ENCODE measurements at places on chromosomes 13 and 19.

DNA sequence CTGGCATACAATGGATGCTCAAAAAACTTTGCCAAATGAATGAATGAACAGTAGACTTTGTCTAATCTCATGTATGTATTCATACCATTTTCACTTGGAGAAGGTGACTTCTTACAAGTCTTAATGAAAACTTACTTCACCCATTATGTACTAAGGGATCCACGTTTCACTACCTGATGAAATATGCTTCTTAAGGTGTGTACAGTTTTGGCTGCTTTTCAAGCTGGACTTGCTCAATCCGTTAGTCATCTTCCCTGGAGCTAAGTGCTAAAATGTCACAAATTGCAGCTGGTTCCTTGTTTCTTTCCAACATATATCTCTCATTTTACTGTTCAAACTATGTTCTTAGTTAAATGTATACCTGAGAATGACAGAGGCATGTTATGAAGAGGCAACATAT is 4.2 kb upstream of the CCNA1 start:
- DNase-seq = no peak

- no peak for DNase-seq
Measured at GRCh38 chr13:97002581-97002980, 8.3 kb upstream of the OXGR1 start.

- no peak for DNase-seq
Measured at GRCh38 chr13:110239280-110240125, 67.5 kb downstream of the COL4A1 start.

DNA sequence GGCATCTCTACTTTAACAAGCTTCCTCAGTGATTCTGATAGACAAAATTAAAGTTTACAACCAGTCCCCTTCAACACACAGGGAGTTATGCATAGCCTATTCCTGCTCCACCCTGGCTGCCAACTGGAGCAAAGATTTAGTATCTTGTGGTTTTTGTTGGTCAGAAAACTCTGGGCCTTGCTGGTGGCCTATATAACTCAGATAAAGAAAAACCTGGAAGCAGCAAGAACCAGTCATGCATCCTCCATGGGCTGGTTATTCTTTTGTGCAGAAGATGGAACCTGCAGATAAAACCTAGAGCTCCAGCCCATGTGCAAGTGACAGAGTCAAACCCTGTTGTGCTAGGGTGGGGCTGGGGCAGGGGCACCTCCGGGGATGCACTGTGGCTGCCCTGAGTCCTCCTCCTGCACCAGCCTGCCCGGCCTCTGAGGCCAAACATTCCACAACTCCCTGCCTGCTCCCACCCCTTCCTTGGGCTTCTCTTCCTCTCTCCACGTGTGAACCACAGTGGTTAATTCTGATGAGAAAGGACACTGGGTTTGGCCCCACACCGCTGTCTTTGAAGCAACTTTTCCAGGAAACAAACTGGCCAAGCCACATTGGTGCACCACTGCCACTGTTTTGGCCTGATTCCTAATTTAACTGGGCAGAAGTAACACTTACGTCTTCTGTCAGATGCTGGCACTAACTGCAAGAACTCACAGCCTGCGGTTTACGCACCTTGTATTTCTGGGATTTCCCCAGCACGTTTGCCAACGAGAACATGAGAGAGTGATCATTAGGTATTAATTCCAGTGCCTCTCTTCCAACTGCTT is 23.3 kb upstream of the GGACT start:
- DNase-seq = no peak

DNA sequence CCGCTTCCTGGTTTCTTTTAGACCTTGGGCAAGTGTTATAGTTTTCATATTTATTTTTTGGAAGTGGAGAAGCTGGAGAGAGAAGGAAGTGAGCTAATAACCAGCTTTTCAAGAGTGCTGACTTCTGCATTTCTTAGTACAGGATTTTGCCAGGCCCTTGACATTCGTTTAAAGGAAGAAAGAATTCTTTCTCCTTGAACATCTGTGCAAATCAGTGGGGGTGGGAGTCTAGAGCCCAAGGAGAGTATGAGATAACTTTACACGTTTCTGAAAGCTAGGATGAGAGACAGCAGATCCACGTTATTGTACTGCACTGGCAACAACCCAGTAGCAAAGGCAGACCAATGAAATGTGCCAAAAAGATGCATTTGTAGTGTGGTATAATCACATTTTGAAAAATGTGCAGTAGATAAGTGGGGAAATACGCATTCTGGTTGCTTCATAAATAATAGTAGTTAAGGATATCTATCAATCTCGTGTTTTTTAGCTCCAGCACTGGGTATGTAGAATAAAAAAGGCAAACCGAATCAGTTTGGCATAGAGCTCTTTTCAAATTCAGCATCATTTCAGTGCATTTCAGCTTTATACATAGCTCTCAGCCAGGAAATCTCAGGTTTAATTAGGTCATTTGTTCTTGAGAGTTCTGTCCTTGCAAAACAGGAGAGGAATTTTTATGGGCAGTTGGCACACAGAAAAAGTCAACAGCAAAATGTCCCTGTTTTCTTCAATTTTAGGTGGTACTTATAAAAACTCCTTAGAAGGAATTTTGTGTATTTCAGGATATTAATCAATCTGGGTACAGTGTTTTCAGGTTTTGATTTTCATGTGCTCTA is 4.3 kb downstream of the RNF113B start:
- DNase-seq = no peak

- peak; percentile 13 for DNase-seq
Measured at GRCh38 chr19:18840288-18841267, 8.8 kb downstream of the UPF1 start.

GRCh38 chr19:31054430-31054829 is 294.8 kb downstream of the TSHZ3 start:
- DNase-seq = no peak

GRCh38 chr13:100147825-100148224 is 58.9 kb downstream of the PCCA start:
- no peak for DNase-seq

- no peak for DNase-seq
Measured at GRCh38 chr19:39327363-39328045, 6.8 kb upstream of the LRFN1 start.

GRCh38 chr19:44767295-44768180 is 10.2 kb upstream of the CBLC start:
- no peak for DNase-seq

DNA sequence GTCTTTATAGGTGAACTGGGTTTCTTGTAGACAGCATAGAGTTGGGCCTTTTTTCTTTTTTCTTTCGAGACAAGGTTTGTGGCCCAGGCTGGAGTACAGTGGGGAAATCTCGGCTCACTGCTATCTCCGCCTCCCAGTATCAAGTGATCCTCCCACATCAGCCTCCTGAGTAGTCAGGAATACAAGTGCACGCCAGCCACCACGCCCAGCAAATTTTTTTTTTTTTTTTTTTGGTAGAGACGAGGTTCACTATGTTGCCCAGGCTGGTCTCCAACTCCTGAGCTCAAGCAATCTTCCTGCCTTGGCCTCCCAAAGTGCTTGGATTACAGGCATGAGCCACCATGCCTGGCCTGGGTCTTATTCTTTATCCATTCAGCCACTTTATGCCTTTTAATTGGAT is 5.1 kb upstream of the CALM3 start:
- no peak for DNase-seq

- no peak for DNase-seq
Measured at GRCh38 chr19:2476451-2477140, 669 bp downstream of the GADD45B start.

GRCh38 chr13:99704390-99704789 is 203.1 kb downstream of the TM9SF2 start:
- no peak for DNase-seq

DNA sequence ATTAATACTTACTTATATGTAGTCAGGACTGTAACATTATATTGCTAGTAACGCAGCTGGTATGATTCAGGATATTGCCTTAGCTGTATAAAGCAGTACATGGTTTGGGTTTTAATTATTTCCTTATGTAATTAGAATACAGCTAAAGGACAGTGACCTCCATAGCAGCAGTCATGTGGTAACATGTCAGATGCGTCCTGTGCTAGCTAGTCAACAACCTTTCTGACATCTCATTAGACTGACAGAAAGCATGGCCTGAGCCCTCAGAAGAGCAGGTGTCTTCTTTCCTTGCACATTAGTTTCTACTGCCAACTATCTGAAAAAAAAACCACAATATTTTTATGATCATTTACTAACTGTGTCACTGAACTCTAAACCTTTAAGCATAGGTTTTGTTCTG is 122.2 kb downstream of the MAB21L1 start:
- no peak for DNase-seq

GRCh38 chr19:28646629-28647028 is 566.3 kb downstream of the UQCRFS1 start:
- no peak for DNase-seq

DNA sequence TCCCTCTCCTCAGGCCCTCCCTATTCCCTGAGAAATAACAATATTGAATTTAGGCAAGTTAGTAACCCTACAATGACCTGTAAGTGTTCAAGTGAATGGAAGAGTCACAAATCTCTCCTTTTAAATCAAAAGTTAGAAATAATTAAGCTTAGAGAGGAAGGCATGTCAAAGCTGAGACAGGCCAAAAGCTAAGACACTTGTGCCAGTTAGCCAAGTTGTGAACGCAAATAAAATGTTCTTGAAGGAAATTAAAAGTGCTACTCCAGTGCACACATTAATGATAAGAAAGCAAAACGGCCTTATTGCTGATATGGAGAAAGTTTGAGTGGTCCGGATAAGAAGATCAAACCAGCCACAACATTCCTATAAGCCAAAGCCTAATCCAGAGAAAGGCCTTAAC is 120.9 kb downstream of the RBM26 start:
- DNase-seq = no peak

DNA sequence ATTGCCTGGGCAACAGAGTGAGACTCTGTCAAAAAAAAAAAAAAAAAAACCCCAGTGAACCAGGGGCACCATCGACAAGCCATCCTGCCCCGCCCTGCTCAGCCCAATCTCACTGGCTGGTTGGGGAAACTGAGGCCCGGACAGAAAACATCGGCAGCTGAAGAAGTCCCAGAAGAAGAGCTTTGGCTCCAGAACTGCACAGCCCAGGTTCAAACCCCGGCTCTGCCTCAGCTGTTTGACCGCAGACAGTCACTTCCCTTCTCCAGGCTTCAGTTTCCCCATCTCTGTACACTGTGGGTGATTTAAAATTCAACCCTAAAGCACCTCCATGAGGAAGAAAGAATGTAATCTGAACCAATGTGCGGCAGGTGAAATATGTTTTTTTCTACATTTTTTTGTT is 9.4 kb upstream of the SEMA6B start:
- DNase-seq = no peak

- no peak for DNase-seq
Measured at GRCh38 chr13:22454586-22454985, 726.2 kb upstream of the SGCG start.

DNA sequence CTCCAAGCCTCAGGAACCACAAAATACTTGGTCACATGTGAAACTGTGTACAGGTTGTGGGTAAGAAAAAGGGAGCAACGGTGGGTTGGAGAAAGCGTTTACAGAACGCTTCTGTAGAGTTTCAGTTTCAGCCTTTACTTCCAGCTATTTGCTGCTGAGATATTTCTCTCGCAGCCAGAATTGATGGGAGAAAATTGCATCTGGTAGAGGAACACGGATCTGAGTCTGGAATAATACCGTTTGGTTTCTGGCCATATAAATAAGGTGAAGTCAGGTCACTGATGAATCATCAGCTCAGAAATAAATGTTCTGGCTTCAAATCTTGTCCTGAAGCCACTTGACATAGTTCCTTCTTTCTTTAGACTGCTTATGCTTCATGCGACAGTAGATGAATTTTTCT is 20.3 kb upstream of the RFC3 start:
- no peak for DNase-seq

GRCh38 chr13:34151885-34152284 is 333.9 kb downstream of the RFC3 start:
- DNase-seq = no peak

DNA sequence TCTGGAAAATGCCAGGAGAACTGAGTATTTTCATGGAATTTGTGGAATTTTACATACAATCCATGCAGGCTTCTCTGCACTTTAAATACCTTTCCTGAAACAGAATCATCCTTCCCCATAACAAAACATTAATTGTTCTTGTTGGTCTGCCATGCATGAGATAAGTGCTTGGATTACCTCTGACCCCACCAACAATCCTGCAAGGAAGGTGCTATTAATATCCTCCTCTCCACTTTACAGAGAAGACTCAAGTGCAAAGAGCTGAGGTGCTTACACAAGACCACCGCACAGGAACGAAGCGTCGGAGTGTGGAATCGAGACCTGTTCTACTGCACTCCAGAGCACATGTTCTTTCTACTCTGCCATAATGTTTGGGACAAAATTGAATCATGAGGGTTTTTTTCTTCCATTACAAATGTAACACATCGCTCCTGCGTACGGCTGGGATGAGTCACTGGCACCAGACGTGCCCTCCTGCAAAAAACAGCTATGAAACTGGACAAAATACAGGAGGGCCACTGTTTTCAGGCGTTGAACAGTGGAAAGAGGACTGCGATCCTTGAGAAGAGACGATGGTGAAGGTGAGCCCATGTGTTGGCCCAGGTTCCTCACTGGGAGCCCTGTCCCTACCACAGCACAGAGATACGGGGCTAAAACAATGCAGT is 12.9 kb upstream of the LRRC4B start:
- DNase-seq = no peak

GRCh38 chr13:98133946-98134345 is 8.9 kb upstream of the FARP1 start:
- DNase-seq = no peak

DNA sequence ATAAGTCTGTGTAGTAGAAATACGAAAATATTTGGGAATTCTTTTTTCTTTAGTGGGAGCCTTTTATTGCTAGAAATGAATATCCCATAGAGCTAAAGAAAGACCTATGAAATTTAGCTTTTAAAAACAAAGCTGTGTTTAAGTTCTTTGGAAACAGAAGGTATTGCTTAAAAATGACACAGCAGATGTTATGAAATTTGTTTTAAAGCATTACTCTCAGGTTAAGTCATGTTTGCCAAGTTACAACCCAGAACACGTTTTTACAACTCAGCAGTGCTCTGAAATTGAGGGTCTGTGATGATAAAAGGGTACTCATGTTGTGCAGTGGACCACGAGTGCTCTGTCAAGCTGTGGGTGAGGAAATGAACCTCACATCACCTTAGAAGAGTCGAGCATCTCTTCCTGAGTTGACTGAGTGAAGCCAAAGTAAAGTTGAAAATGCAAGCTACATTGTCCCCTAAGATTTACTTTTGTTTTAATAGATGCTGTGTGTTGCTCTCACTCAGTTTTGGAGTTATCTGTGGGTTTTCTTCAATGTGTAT is 161.1 kb downstream of the SHISA2 start:
- DNase-seq = no peak

DNA sequence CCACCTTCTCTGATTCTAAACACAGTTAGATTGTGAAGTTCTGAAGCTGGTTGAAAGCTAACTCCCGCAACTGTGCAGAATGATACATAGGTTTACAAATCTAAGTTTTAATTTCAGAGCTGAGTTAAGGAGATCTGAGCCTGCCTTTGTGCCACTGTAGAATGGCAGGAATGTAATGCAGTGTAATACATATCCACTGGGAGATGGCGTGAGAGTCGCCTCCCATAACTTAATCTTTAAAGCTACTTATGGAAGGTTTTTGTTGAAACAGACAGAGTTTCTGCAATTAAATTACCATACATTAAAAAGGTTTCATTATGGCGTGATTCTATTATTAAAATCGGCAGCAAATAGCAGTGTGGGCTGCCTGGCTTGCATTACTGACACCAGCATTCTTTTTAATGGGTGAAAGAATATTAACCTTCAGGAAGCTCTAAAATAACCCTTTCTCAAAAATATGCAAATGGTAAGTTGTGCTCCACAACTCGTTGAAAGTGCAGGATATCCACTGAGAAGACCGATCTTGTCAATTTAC is 257.4 kb downstream of the OLFM4 start:
- DNase-seq = no peak

Measured in GM12891 (cell line).